ENCODE measurements at places on chromosomes 5 and 9.

GRCh38 chr5:88660947-88661805 lies 221.8 kb downstream of the MEF2C start:
- no peak for DNase-seq

GRCh38 chr5:140988100-140988499 lies 21.8 kb downstream of the PCDHAC2 start:
- no peak for DNase-seq

DNA sequence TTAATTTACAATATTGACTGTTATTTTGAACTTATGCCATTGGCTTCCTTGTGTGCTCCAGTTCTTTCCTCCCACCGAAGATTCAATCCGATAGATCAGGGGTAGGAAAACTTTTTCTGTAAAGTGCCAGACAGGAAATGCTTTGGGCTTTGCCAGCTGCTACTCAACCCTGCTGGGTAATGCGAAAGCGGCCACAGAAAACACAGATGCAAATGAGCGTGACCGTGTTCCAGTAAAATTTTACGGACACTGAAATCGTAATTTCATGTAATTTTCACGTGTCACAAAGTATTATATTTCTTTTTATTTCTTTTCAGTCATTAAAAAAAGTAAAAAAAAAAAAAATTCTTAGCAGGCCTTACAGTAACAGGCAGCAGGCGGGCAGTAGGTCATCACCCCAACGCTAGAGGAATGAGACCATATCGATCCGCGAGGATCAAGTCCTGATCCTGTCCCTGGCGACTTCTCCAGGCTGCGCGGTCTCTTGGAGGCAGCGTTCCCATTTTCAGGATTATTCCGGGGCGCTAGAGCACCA lies 599 bp downstream of the NMRK1 start:
- peak; percentile 53 for DNase-seq

GRCh38 chr9:6214903-6215302 lies 704 bp upstream of the IL33 start:
- DNase-seq, result no peak

DNA sequence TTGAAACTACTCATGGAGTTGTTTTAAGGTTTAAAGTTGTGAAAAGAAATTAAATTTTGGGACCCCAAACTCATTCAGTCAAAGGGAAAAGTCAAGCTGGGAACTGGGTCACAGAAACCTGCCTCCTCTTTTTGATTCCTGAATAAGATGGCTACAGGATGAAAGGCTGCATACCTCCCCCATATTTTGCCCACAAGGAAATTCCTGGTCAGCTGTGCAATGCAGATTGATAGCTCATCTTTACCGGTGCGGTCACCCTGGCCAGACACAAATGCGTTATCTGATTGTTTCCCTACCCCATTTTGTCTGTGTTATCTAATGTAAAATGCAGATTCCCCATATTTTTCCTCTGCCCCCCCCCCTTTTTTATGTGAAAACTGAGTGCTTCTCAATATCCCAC lies 1.3 kb downstream of the HAVCR2 start:
- DNase-seq, result no peak

GRCh38 chr9:17401858-17402257 lies 177.0 kb upstream of the SH3GL2 start:
- no peak for DNase-seq

DNA sequence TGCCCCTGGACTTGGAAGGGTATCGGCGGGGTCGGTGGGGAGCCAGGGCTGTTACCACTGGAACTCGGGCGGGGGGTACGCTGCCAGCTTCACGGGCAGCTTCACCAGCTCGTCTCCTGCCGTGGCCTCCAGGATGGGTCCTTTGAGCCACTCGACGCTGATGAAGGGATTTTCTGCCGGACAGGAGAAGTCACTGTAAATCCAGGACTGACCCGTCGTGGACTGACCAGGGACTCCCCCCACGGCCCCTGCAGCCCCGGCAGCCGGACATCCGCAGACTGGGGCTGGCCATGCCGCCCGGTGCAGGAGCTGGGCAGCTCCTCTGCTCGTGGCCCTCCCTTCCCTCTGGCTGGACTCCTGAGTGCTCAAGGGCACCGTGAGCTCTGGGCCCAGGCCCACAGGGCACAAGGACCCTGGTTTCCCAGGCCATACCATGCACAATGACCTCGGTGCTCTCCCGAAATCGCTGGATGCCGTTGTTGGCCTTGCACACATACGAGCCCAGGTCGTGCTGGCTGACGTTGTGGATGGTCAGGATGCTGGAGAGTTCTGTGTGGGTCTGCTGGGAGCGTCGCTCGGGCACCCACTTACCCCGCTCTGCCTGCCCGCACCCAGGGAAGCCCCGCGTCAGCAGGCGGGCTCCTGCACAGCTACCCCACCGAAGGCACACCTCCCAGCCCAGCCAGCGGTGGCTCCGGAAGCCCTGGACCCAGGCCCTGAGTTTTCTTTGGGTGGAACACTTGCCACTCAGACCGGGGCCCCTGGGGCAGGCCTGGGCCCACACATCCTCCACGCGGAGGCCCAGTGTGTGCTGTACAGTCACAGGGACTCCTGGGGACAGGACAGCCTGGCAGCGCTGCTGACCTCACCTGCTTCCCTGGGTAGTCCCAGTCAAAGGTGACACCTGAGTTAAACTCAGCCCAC lies 20.3 kb downstream of the FLT4 start:
- no peak for DNase-seq

DNA sequence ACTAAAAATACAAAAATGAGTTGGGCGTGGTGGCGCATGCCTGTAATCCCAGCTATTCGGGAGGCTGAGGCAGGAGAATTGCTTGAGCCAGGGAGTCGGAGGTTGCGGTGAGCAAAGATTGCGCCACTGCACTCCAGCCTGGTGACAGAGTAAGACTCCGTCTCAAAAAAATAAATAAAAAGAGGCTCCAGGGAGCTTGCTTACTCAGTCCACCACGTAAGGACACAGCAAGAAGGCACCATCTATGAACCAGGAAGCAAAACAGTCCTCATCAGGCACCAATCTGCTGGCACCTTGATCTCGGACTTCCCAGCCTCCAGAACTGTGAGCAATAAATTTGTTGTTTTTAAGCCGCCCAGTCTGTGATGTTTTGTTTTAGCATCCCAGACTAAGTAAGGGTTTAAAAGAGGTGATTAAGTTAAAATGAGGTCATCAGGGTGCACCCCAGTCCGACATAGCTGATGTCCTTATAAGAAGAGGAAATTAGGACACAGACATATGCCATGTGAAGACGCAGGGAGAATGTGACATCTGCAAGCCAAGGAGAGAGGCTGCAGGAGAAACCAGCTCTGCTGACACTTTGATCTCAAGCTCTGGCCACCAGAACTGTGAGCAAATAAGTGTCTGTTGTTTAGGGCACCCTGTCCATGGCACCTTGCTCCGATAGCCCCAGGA lies 45.9 kb downstream of the C9orf50 start:
- DNase-seq, result no peak

- no peak for DNase-seq
These were observed 605 bp upstream of the DNLZ start for GRCh38 chr9:136363949-136364748.

DNA sequence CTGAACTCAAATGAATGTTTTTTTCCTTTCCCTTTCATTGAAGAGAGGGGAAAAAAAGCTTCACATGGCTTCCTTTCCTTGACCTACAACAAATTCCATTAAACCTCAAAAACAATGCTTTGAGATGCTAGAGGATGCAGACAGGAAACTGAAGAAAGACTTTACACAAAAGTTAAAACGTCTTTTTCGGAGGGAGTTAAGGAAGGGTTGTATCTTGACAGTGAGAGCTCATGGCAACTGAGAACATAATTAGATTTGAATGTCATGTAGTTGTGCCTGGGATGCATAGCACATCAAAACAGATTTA lies 66.4 kb downstream of the EBF1 start:
- no peak for DNase-seq
